ENCODE measurements at places on chromosomes 4 and X.
A peak's percentile ranks its signal among the peaks of the same experiment; 100 is the strongest.

DNA sequence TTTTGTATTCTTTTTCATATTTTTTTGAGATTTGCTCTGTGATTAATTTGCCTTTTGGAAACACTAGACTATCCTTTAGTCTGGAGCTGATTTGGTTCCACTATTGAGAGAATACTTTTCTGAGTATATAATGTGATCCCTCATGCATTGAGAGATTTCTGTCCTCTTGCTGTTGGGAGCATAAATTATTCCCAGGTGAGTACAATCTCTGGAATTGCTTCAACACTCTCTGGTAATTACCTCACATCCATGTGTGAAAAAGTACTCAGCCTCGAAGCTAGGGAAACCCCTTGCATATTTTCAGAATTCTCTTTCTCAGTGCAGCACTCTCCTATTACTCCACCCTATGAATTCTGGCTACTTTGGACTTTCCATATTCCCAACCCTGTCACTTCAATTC lies 550.0 kb downstream of the RAPGEF2 start:
- DNase-seq = no peak

- DNase-seq = peak; percentile 34
These were observed 163.9 kb downstream of the KDR start for GRCh38 chr4:54961357-54961975.

DNA sequence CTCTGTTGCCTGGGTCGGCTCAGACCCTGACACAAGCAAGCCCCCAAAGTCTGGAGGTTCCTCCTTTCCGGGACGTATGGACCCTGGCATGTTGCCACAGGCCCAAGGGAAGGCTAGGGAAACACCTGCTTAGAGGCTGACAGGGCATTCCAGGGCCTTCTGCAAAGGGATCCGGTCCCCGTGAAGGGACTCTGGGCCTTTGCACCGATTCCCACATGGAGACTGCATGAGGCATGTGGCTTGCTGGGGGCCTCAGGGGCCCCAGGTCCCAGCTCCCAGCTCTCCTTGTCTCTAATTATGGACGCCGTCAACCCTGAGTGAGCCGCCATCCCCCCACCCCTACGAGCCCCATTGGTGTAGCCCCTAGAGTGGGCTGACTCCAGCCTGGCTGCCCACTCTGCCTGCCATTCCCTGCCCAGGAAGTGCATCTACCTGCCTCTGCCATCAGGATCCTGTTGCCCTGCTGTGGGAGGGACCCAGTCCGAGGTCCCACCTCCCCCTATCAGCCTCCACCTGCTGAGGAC lies 4.2 kb upstream of the RGS12 start:
- DNase-seq = no peak

DNA sequence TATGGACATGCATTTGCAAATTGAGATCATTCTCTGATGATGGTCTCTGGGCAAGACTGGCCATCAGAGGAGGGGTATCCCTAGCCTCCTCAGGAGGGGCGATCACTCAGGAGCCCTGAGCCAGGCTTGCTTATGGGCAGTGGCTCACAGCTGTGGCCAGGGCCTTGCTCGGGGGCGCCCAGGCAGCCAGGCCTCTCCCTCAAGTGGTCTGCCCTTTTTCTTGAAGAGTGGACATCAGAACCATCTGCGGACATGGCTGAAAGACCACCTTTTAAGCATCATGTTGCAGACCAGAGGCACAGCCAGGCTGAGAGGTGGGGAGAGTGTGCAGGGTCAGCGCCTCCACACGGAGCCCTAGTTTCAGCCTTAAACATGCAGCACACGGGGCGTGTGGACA lies 106.7 kb upstream of the PSAPL1 start:
- no peak for DNase-seq

GRCh38 chr4:147984065-147984777 lies 252.3 kb downstream of the ARHGAP10 start:
- peak; percentile 46 for DNase-seq

- DNase-seq = no peak
These were observed 766.9 kb upstream of the IGFBP7 start for GRCh38 chr4:57877047-57877458.

DNA sequence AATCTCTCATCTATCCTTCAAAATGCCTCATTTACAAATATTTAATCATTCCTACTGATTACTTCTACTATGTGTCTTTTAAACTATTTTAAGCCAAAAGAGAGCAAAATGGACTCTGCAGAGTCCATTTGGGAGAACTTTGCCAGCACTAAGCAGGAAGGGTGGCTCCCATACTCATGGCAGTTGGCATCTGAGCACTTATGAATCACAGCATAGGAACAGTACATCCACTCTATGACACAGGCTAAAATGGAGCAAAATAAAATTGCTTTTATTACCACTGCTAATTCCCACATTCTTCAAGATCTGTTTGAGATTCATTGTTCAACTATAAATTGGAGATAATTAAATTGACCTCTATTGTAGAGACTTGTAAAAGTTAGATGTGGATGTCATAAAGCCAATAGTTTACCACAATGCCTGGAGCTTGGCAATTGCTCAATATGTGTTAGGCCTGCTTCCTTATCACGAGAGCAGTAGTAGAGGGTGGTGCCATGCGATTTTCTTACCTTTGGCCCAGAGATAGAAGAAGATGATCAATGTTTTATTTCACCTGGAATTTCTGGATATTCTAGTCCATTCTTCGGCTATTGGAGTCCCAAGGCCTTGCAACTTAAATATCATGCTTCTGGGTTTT lies 19.1 kb downstream of the HPGD start:
- DNase-seq = no peak

- DNase-seq = no peak
These were observed 216.3 kb upstream of the LEF1 start for GRCh38 chr4:108385076-108385475.

DNA sequence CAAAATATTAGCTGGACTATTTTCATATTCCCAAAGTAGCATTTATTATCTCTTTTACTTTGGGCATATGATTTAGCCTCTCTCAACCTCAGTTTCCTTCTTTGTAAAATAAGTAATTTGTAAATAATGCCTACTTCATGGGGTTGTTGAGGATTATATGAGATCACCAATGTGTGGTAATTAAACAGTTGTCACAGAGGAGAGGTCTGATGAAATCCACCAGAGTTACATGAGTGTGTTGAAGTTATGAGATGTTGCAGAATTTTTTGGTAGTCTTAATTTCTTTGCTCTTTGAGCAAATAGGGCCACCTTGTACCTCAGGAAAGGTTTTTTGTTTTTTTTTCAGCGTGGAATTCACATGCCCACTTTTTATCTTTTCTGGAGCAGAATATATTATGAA lies 1.4 kb downstream of the COX7B start:
- no peak for DNase-seq

GRCh38 chr4:188403272-188403671 lies 264.0 kb downstream of the TRIML1 start:
- DNase-seq = no peak

DNA sequence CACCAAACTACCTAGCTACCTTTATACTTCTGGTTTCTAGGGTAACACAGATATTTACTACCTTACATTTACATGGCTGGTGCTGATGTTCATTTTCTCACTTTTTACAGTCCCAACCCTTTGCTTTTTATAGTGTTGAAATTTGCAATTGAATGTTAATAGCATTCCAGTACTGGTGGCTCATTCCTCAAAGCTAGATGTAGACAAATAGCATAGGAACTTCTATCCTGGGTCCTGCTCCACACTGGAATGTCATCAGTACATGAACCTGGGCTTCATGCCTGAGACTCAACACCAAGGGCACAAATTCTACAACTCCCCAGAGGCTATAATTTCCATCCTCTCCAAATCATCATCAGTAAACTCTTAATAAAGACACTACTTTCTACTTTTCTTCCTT lies 10.3 kb upstream of the TRMT2B start:
- no peak for DNase-seq

- no peak for DNase-seq
These were observed 1.2 kb upstream of the MAGEE2 start for GRCh38 chrX:75786290-75786689.

- no peak for DNase-seq
These were observed 151.5 kb downstream of the CFAP47 start for GRCh38 chrX:36071061-36071460.

GRCh38 chr4:189740873-189741272 lies 199.8 kb upstream of the FRG1 start:
- no peak for DNase-seq

DNA sequence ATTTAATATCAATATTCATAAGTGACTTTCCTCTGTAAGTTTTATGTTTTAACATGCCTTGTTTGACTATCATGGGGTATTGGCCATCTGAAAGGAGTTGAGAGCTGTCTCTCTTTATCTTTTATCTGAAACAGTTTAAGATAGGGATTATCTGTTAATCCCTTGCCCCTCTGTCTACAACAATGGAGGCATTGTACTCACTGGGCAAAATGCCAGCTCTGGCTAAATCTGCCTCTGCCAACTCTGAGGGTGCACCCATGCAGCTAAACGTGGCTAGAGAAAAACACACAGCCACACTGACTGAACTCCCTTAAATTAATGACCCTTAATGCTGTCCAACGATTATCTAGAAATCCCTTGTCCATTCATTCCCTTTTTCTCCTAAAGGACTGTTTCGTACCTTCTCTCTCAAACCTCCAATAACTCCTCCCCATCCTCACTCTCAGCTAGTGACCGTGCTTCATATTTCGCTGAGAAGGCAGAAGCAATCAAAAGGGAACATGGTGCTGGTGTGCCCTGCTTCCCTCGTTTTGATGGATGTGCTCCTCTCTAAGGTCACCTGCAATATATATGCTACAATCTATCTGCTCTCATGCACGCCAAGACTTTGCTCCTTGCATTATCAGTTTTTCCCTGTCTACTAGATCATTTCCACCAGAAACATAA lies 10.3 kb downstream of the PHKA2 start:
- DNase-seq = peak; percentile 30

- DNase-seq = no peak
These were observed 187.8 kb downstream of the FRAS1 start for GRCh38 chr4:78244705-78245485.

DNA sequence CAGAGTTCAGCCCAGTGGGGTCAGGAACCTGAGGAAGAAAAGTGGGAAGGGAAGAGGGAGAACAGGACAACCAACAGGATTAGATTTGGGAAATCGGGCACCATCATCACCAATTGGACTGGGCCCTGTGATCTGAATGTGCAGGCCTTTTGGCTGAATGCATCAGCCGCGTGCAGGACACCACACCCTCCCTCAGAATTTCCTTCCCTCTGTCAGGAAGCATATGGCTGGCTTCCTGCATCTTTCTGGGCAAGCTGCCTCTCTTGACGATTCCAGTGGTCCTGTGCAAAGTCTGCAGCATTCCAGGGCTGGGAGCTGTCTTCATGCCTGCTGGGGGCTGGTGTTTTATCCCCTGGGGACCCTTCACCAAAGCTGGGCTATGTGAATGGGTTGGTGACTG lies 16.4 kb downstream of the MAGEA4 start:
- DNase-seq = no peak

DNA sequence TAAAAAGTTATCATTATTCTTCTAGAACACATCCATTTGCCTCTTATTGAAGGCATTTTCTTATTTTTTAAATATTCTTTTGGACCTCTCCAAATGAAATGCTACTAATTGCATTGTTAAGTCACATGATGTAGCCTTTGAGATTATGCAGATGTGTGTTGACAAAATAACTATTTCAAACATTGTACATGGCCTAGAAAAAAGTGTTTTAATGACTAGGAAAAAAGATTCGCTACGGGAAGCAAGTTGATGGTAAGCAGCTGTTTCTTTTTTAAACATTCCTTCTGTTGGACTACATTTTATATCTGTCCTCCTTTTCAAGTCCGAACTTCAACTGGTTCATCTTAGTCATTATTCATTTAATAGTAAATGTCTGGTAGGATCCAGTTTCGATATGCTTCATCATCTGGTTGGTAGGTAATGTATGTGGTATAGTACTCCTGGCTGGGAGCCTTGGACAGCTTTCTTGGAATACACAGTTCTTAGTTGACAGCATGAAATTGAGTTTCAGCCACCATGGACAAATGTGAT lies 34.3 kb upstream of the GUCY1A1 start:
- DNase-seq = no peak

DNA sequence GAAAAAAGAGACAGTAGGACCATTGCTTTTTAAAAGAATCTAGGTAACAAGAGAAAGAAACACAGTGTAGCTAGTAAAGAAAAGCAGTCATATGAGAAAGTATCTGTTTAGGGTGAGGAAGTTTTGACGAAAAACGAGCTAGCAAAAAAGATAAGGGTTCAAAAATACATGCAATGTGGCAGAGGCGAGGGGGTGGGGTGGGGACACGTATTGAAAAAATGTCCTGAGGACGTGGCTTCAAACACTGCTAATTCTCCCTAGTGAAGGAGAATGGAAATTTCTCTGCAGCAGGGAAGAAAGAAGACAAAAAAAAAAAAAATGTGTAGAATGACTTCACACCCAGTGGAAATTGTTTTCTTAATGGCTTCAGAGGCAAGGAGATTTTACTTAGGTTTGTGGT lies 856.4 kb upstream of the INTU start:
- DNase-seq = no peak

GRCh38 chr4:57168982-57169381 lies 58.8 kb upstream of the IGFBP7 start:
- DNase-seq = no peak

DNA sequence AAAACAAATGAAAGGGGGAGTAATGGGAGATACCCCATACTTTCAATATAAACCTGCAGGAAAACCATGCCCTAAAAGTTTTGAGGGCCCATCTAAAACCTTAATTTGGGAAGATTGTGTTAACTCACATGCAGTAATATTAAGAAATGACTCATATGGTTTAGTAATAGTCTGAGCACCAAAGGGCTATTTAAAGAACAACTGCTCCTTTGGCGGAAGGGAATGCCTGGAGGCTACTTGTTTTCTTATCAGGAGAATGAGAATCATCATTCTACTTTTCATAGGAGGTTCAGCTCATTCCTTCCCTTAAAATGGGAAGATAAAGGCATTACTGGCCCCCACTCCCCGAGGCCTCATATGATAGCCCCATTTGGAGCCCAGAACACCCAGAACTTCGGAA lies 47.6 kb downstream of the SPIN3 start:
- no peak for DNase-seq

GRCh38 chrX:79623098-79623762 lies 256.1 kb upstream of the ITM2A start:
- DNase-seq = no peak

- no peak for DNase-seq
These were observed 238.9 kb downstream of the MAML3 start for GRCh38 chr4:139915037-139915436.

GRCh38 chr4:129545599-129546278 lies 449.8 kb downstream of the C4orf33 start:
- no peak for DNase-seq

GRCh38 chr4:55214172-55214571 lies 88.8 kb upstream of the KDR start:
- peak; percentile 23 for DNase-seq
